ENCODE measurements at places on chromosomes 2 and 18. TPM values are rescaled to one million over a fixed set of nuclear protein-coding genes. Genes with fewer than 3 reads are reported as not detected.

RTN4 gene
- 362 TPM for total RNA-seq

RNF103 gene
- total RNA-seq = 33.1 TPM

CPLX4 gene
- total RNA-seq = 14.8 TPM

DNA sequence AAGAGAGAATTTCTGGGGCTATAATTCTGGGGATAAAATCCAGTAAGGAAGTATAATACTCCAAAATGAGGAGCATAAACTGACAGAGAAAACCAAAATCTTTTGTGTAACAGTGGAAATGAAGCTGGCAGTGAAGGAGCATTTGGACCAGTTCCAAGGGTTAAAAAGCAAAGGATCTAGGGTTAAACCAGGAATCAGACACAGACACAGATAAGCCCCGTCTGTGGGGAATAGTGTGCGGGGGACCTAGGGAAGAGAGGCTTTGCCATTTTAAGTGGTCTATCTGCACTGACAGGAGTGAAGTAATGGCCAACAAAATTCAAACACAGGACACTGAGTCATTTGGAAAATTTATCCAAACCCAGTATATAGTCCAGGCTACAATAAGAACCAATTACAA, 23.4 kb downstream of the SAP130 start:
- no peak for DNase-seq

GRCh38 chr2:126750506-126750905, 94.5 kb downstream of the GYPC start:
- DNase-seq = no peak

GRCh38 chr2:233387225-233387624, 32.9 kb downstream of the DGKD start:
- DNase-seq = no peak

GRCh38 chr2:241760301-241760771, 16.3 kb upstream of the GAL3ST2 start:
- no peak for DNase-seq

DNA sequence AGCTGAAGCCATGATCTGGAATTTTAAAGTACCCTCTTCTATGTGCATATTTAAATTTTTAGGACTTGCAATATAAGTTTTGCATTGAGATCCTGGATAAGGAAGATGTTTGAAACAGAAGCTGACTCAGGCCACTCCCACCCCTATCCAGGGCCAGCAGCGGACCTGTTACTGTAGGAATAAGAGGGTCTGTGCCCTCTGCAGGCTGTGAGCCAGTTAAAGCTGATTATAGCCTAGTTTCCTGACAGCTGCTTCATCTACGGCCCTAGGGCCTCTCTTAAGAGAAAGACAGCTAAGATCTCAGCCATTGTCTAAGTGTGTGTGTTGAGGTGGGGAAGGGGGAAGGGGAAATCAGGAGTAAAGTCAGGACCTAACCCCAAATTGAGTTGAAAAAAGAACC, 234.0 kb downstream of the HAUS1 start:
- no peak for DNase-seq

GRCh38 chr2:37344453-37345361, at the start of gene QPCT:
Gene QPCT, plus strand, starts transcription at chr2:37344630. Its CDS starts 102 bp downstream, at chr2:37344732.
- DNase-seq = no peak

DNA sequence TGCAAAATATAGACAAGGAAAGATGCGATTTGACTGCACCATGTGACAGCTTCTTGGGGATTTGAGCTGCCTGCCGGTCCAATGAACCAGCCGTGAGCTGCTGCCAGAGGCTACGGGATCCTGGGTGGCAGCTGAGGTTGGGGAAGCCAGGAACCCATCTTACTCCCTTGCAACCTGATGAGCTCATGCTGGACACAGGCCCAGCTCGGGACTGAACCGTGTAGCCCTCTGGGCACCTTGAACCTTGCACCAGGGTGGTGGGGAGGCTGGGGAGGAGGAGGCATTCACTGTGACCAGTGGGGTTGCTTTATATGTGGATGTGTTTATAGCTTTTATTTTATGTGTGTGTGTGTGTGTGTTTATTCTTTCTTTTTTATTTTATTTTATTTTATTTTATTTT, 9.1 kb downstream of the ALPI start:
- DNase-seq = no peak

GRCh38 chr2:191625016-191625415, 52.9 kb upstream of the NABP1 start:
- DNase-seq = no peak

- DNase-seq = peak; percentile 46
These were observed 84.1 kb downstream of the CTIF start for GRCh38 chr18:48622911-48623431.

DNA sequence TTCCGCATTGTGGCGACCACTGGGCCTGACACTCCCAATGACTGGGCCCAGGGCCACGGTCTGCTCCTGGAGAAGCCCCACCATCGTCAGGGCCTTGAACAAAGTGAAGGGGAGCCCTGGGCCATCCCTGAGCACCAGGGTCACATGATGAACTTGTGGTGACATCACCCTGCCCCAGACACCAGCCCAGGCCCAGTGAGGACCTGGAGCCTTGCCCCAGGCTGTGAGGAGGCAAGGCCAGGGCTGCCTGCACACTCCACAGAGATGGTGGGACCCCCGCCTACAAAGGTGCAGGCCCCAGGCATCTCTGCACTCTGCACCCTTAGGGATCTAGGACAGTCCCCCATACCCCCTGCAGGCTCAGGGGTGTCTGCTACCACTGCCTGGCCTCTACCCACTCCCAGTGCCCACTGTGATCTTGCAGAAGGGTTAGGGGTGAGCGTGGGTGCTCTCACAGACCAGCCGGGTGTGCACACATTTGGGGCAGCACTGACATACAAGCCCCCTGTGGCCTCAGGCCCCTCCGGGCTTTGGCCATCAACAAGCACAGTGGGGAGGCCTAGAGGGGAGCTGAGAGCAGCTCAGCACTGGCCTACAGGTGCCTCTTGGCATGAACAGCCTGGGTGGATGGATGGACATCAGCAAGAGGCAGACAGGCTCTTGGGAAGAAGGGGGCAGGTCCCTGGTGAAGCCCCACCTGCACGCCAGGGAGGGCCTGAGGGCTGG, 624.0 kb upstream of the LRRTM4 start:
- no peak for DNase-seq

Measured in cerebellum (tissue), 4 donors.